ENCODE measurements at places on chromosomes 6 and 20.

- DNase-seq = no peak
Measured at GRCh38 chr6:26473429-26473757, 15.6 kb downstream of the BTN2A1 start.

- no peak for DNase-seq
Measured at GRCh38 chr6:44044940-44045671, 82.1 kb downstream of the MRPL14 start.

DNA sequence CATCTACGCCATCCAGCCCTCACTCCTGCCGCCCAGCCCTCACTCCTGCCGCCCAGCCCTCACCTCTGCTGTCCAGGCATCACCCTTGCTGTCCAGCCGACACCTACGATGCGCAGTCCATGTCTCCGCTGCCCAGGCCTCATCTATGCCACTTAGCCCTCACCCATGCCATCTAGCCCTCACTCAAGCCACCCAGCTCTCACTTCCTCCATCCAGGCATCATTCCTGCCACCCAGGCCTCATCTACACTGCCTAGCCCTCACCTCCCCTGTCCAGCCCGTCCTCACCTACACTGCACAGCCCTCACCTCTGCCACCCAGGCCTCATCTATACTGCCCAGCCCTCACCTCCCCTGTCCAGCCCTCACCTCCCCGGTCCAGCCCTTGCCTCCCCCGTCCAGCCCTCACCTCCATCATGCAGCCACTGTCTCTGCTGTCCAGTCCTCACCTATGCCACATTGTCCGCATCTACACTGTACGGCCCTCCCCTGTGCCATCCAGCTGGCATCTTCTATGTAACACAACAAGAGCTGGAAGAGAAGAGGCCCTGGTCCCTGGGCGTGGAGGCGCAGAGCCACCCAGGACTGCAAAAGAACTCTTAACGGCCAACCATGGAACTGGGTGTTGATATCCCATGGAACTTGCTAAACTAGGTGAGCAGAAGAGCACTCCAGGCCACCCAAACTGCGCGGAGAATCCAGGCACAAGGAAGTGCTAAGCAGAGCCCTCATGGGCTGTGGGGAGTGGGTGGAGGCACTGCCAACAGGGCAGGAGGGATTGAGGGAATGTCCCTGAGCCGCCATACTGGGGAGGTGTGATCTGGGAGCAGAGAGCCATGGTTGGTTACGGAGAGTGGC is 31.0 kb downstream of the RNASET2 start:
- no peak for DNase-seq

DNA sequence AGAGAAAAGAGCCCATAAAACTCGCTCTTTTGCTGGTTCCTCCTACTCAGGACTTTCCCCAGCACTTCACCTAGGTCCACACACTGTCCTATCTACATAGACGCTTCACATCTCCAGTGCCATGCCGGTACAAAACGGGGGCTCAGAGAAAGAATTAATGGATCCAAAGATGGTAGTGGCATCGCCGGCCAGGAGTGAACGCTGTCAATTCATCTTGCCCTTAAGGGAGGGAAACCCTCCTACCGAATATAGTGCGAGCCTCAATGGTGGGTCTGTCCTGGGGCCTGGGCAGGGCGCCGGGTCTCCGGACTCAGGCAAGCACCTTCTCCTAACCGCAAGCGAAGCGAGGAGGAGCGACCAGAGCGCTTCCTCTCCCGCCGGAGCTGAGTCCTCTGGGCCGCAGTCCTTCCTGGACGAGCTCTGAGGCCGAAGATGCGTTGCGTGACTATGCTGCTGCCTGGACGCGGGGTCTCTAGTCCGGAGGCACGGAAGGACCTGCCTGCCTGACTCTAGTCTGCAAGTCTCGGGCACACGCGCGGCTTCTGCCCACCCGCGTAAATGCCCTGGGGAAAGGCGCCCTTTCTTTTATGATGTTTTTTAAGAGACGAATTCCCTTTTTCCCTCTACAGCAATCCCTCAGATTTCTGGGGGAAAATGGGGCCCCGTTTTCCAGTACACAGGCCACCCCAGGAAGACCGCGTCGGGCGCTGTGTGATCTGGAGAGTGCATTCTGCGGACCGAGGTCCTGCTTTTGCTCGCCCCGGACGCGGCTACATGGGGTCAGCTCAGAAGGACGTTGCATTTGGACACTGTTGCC is 100.1 kb upstream of the PRDM1 start:
- no peak for DNase-seq

- no peak for DNase-seq
Measured at GRCh38 chr6:44622956-44623355, 235.4 kb downstream of the CDC5L start.

GRCh38 chr6:83767033-83767432 is 58.1 kb upstream of the SNAP91 start:
- DNase-seq = no peak

DNA sequence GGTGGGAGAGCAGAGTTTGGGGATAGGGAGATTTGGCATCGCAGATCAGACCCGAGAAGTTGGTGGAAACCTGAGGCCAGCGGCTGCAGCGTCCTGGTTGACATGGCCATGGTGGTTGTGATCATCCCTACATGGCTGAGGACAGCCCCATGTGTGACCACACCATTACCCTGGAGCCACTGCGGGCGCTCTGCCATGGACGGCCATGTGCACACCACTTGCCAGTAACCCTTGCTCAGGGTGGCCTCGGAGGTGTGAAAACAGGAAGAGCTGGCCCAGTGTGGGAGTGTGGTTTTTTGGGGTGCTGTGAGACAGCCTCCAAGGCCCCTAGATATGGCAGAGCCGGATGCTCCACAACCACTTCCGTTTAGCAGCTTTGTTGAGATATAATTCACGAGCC is 64.4 kb downstream of the TMEM242 start:
- no peak for DNase-seq

- no peak for DNase-seq
Measured at GRCh38 chr6:12328701-12329100, 38.5 kb downstream of the EDN1 start.

DNA sequence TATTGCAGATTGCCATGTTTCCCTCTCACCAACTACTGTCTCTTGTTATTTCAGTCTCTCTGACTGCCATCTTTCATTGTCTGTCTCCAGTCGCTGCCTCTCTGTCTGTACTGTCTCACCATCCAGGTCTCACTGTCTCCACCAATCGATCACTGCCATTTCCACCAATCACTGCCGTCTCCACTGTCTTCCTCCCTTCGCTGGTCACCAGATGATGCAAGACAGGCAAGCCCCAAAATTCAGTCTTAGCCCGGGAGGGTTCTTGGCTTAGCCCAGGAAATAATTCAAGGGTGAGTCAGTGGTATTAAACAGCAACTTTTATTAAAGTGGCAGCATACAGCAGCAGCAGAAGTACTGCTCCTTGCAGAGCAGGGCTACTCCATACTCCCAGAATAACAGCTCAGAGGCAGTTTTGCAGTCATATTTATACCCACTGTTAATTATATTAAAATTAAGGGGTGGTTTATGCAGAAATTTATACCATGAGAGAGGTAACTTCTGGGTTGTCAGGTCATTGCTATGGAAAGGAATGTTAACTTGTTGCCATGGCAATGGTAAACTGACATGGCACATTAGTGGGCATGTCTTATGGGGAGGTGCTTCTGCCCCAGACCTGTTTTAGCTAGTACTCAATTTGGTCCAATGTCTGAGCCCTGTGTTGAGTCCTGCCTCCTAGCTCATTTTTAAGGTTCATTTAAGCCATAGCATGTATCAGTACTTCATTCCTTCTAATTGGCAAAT is 23.0 kb upstream of the ECHDC1 start:
- no peak for DNase-seq

DNA sequence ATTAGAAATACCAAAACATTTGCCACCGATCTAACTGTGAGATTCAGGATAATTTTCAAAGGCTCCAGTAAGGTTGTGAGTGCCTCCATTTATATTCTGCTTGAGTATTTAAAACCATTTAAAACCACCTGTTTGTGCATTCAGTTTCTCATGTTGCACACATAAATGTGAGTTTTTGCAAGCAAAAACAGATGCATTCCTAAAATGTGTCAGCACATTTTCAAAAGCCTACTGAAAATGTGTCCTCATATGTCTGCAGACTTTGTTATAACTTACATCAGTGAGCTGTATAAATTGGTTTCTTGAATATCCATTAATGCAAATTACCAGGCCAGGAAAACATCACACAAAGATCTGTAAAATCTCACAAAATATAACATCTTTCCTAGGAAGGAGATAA is 676.6 kb upstream of the EPHA7 start:
- no peak for DNase-seq

GRCh38 chr20:56572172-56572571 is 39.1 kb downstream of the FAM209B start:
- no peak for DNase-seq

GRCh38 chr6:52407467-52407866 is 12.7 kb upstream of the EFHC1 start:
- DNase-seq = no peak

DNA sequence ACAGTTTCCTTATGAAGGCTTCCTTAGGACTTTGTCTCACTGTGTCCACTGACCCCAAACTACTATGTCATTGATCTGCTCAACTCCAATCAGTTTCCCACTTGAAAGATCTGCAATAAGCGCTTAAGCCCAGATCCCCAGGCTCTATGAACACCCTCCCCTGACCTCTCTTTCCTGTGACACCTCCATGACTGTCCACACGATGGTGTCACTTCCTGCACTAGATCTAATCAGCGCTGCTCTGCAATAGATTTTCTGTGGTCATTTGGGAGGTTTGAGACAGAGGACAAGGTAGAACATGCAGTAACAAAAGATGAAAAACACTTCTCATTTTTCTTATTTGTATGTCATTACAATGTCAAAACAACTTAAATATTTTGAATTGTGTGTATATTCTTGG is 304.6 kb upstream of the AGPAT4 start:
- no peak for DNase-seq

- DNase-seq = no peak
Measured at GRCh38 chr20:58184063-58184462, 44.4 kb downstream of the ANKRD60 start.

DNA sequence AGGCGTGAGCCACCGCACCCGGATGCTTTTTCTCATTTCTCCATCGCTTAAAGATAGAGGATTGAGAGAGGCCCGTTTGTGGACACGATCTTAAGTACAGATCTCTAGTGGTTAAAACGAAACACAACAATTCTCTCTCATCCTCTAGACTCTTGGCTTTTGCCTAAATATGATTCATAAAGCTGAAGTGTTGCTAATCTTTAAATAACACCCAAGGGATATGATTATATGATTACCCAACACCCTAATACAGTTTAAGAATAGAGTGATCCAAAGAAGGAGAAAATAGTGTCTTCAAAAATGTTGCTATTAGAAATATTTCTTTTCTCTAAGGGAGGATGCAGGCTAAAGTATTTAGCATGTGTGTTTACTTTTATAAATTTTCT is 50.4 kb downstream of the MTHFD1L start:
- no peak for DNase-seq

DNA sequence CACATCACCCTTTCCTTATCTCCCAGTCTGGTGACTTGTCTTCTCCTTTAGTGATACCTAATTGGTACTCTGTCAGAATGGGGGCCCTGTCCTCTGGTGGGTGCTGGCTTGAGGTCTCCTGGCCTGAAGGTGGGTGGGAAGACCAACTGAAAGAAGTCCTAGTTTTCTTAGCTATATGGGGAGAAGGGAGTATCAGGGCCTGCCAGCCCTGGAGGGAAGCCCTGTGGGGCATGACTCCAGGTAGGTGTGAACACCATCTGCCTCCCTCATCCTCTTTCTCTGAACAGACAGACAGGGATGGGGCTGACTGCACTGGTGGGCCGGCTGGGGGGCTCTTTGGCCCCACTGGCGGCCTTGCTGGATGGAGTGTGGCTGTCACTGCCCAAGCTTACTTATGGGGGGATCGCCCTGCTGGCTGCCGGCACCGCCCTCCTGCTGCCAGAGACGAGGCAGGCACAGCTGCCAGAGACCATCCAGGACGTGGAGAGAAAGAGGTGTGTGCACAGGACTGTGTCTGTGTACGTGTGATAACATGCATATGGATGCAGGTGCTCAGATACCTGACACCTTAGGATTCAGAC is 4.8 kb downstream of the CRIP3 start:
- no peak for DNase-seq

GRCh38 chr20:11067359-11067758 is 393.6 kb upstream of the JAG1 start:
- DNase-seq = no peak

DNA sequence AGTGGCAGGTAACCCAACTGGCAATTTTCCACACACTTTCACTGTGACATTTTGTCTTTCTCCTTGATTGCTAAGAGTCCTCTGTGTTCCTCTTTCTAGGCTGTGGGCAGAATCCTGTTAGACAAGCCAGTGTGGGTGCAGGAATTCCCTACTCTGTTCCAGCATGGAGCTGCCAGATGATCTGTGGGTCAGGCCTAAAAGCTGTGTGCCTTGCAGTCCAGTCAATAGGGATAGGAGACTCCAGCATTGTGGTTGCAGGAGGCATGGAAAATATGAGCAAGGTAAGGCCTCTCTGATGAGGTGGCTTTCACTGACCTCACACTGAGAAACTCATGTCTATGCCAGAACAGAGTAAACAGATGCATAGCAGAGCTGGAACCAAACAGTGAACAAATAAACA is 5.1 kb downstream of the ACAT2 start:
- no peak for DNase-seq

DNA sequence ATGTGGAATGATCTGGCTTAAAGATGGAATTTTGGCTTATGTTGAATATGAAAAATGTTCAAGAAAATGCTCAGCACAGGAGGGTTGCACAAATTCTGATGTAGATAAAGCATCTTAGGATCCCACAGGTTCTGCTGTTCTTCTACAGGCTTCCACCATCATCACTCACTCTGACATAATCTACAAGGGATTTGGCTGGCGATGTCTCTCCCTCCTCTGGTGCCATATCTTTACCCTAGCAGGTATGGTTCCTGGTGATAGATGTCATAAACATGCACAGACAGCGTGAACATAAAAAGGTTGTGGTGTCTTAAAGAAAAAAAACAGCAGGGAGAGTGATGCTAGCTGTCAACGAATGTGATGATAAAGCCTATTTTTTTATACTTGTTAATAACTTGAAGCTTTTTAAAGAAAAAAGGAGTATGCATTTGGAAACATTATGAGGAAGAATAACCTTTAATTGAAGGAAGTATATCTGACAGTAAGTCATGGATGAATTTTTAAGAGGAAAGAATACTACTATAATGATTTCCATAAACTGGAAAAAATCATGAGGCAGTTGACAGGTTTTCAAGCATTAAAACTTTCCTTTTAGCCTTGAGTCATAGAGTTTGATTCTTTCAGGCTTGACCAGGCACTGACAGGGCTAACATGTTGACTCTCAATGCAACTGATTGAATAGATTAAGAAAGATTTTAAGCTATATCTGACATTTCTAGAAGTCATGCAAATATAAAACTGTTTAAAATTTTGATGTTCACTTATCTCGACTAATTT is 50.1 kb downstream of the OGFRL1 start:
- no peak for DNase-seq

All from activated CD8-positive, alpha-beta memory T cell treated with anti-CD3 and anti-CD28 coated beads, Interleukin-2, amount 50 U/mL, for 4 hours (primary cell).